ENCODE measurements at places on chromosomes 5 and 9.
A peak's percentile ranks its signal among the peaks of the same experiment; 100 is the strongest.

DNA sequence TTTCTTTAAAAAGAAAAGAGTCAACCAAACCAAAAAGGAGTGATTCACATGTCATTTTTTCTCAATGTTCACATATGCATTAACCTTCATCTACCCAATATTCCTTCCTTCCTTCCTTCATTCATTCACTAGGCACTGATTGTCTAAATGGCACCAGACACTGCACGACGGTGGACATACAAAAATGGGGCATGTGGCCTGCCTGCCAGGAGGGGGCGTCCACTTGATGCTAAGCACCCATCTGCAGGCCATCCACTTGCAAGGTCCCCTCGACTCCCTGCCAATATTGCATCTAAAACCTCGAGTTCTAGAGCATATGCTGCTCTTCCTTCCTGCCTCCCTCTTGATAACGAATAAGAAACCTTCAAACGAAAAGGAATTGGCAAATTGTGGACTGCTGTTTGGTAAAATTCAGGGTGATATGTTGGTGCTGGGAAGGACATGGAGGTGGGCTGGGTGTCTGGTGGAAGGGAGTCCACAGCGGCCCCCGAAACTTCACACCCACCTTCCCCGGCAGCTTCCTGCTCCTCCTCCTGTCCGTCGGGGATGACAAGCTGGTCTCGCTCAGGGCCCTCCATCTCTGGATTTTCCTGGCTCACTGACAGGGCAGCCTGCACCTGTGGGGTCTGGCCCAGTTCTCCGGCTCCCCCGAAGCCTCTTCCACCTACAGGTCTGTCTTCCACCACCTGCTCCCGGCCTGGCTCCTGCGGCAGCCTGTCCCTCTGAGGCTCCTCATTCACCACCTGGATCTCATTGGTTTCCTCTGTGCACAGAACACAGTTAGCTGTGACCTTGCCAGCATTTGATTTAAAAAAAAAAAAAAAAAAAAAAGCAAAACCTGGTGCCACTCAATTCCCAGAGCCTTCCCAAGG is 64.3 kb downstream of the GOLM1 start:
- DNase-seq, result peak; percentile 6

- no peak for DNase-seq
Observed at GRCh38 chr5:177548495-177548894, 5.9 kb downstream of the FAM193B start.

DNA sequence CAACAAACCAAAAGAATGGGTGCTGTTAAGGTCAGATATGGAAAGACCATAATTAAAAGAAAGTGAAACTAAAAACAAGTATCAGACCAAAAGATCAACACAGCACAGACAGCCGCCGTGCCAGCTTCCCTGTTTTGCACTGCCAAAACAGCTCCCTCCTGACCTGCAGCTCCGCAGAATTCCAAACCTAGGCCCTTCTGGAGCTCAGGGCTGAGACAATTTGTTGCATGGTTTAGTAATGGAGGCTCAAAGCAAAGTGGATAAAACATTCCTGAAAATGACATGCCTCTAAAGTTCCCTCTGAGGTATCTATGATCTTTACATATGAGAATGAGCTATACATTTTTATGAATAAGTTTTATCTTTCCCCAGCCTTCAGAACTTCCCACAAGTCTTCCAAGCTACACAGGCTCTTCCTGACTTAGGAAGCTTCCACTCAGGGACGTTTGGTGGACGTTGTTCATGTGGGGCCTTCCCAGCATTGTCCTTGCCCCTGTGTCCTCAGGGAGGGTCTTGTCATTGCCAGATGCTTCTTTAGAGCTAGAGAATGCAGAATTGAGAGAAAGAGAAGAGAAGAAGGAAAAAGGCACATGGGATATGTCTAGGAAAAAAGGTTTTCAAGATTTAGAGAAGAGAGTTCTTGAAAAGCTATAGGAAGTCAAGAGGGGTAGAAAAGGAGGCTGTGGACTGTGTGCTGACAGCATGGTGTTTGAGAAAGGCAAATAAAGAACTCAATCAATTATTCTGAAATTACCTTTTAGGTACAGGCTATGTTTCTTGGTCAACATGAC is 28.4 kb upstream of the SSBP2 start:
- DNase-seq, result no peak

DNA sequence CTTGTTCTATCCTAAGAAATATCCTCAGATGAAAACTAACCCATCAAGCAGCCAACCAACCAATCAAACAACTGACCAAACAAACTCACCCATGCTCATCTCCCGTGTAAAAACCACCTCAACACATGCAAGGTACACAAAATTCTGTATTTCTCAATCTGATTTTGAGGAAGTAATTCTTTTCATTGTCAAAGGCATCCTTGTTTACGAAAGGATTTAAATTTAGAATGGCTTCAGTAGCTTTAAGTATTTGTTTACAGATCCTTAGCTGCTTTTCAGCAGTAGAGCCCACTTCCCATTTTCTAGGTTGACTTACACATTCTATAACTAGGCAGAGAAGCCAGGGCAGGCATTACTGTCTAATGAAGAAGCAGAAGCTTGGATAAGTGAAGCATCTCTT is 78.6 kb downstream of the NTRK2 start:
- DNase-seq, result no peak

DNA sequence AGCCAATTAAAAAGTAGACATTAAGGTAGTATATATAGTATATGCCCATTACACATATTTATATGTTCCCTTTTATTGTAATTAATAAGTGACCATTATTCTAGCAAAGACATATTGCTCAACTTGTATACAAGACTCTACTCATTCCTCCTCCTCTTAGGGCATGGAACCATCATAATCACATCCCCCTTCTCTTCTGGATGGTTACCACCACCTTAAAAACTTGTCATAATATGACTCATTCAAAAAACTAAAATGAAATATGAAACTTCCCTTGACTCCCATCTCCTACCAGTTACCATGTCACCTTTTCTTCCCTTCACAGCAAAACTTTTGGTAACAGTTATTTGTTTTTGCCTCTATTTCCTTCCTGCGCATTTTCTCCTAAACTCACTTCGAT is 438.7 kb downstream of the KDM4C start:
- no peak for DNase-seq

GRCh38 chr5:52811067-52811749 is 23.5 kb downstream of the ITGA1 start:
- no peak for DNase-seq

GRCh38 chr5:135391116-135391868 is 7.7 kb downstream of the MACROH2A1 start:
- DNase-seq, result no peak

- DNase-seq, result no peak
Observed at GRCh38 chr5:143554187-143554717, 150.8 kb upstream of the NR3C1 start.

- DNase-seq, result no peak
Observed at GRCh38 chr9:91143642-91144041, 218.1 kb downstream of the AUH start.

DNA sequence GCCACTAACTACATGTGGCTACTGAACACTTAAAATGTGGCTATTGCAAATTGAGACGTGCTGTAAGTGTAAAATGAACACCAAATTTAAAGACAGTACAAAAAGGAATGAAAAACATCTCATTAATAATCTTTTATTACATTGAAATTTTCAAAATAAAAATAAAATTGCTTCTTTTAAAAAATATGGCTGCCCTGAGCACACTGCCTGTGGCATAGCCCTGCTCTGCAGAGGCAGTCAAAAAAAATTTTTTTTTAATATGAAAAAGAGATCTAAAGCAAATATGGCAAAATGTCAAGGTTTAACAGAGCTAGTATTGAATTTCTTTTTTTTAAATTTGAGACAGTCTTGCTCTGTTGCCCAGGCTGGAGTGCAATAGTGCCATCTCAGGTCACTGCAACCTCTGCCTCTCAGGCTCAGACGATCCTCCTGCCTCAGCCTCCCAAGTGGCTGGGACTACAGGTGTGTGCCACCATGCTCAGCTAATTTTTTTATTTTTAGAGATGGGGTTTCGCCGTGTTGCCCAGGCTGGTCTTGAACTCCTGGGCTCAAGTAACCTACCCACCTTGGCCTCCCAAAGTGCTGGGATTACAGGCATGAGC is 25.6 kb downstream of the CARNMT1 start:
- no peak for DNase-seq

- DNase-seq, result no peak
Observed at GRCh38 chr5:157740229-157740610, 3.3 kb upstream of the LSM11 start.

- no peak for DNase-seq
Observed at GRCh38 chr5:19988457-19988856, 457 bp upstream of the CDH18 start.

GRCh38 chr9:92359394-92359995 is 33.7 kb downstream of the CENPP start:
- no peak for DNase-seq

DNA sequence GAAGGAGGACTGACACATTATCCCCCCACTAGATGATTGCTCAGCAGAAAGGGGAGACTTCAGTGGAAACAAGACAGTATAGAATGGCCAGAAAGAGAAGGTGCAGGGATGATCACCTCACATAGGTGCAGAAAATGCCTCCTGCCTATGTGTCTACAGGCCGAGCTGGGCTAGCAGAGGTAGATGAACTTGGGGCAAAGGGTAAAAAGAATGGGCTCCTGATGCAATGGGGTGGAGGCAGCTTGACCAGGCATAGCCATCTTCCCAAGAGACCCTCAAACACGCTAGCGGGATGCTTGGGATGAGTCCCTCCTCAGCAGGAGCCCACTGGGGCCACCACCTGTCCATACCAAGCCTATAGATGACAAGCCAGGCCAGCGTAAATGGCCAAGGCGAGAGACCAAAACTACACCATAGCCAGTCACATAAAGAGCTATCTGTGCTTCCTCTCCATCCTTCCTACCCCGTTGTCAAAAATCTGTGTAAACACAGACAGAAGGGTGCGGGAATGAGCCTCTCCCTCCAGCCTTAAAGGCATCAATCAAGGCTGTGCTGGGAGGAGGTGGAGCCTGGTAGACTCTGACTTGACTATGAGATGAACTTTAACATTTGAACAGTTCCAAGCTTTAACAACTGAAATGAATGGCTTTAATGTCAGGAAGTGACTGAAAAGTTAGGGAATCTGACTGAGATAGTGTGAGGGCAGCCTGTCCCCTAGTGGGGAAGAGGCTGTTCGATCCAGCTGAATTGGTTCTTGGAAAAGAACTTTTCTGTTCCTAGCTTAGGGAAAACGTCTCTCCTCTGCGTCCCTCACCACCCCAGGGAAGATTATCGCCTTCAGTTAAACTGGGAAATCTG is 10.4 kb downstream of the C9orf152 start:
- no peak for DNase-seq

GRCh38 chr5:110096419-110096818 is 406.7 kb downstream of the MAN2A1 start:
- DNase-seq, result no peak

DNA sequence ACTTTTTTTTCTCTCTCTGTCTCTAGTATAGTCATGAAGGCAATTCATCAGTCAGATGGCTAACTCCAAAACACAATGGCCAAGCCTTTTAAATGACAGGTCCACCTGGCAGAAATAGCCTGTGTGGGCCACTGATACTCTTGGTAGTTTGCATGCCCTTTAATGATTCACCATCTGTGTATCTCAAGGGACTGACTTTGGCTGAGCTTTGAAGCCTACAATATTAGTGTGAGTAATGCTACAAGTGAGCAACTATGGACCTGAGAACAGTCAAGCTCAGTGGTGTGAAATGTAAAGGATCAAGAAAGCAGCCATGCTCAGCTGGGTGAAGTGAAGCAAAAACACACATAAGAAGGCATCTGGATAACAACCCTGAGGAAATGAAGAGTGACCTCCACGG is 506.9 kb downstream of the TLE1 start:
- no peak for DNase-seq

- DNase-seq, result no peak
Observed at GRCh38 chr5:135400866-135401265, 1.8 kb upstream of the MACROH2A1 start.

- no peak for DNase-seq
Observed at GRCh38 chr5:22708770-22709328, 144.3 kb downstream of the CDH12 start.

DNA sequence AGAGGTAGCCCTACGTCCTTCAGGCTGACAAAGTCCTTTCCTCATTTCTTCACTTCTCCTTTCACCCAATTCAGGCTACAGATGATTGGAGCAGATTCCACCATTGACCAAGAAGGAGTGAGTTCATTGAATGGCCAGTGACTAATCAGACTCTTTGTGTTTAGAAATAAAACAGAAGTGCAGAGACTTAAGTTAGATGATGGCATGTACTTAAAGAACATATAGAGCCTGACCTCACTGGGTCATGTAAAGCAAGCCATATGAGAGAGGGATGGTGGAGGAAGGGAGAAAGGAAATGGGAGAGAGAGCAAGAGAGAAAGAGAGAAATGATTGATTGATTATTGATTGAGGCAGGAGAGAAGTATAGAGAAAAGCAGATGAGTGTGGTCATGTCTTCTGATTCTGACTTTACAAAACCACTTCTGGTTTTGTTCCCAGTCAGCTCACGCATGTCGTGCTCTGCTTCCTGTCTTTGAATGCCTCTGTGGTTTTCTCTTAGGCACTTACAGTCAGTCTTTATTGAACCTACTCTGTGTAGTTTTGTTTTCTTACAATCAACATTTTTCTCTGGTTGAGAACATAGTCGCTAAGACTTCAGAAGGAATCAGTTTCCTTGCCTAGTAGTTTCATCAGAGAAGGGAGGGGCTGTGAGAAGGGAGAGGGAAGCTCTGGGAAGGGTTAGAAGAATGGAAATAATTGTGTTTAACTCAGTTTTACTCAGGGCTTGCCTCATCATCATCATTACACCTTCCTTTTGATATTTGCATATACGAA is 149.2 kb upstream of the KLF9 start:
- DNase-seq, result peak; percentile 27

DNA sequence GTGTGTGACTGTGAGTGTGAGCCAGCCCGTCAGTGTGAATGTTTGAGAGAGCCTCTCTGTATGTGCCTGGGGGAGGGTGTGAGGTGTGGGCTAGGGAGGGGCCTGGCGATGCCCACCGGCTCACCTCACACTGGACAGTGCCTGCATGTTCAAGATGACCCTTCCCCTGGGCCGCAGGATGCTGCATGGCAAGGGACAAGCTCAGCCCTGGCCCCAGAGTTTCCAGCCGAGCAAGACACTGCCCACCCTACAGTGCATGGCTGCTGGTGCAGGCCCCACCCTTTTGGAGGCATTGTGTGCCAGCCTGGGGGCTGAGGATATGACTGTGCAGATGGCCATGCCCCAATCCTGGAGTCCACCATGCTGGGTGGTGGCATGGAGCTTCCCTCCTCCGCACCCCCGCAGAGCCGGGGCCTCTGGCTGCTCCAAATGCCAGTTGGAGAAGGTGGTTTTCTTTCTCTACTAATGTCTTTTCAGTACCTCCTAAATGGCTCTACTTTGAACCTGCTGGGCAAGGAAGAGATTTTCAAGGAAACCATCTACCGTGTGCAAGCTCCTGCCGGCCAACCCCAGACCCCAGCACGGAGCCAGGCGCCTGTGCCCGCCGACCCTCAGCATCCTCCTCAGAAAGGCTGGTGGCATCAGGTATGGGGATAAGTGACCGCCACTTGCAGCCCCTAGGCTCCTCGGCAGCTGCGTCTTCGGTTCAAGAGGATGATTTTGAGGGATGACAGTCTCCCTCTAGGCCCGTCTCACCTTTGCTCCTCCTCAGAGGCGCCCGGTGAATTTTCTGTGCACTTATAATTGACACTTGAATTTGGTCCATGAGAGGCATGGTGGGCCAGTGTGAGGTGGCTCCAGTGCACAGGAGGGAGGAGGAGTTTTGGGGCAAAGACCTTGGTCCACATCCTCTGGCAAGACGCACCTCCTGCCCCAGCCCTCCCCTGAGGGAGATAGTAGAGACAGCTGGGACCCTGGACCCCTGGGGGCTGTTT is 27.7 kb downstream of the FGD3 start:
- DNase-seq, result no peak

All from activated CD4-positive, alpha-beta T cell treated with anti-CD3 and anti-CD28 coated beads for 24 hours (primary cell).